Tibial nerve (tissue), 4 donors: ENCODE measurements at places on chromosomes 1 and 21. TPM values are rescaled to one million over a fixed set of nuclear protein-coding genes. Genes with fewer than 3 reads are reported as not detected.

DNA sequence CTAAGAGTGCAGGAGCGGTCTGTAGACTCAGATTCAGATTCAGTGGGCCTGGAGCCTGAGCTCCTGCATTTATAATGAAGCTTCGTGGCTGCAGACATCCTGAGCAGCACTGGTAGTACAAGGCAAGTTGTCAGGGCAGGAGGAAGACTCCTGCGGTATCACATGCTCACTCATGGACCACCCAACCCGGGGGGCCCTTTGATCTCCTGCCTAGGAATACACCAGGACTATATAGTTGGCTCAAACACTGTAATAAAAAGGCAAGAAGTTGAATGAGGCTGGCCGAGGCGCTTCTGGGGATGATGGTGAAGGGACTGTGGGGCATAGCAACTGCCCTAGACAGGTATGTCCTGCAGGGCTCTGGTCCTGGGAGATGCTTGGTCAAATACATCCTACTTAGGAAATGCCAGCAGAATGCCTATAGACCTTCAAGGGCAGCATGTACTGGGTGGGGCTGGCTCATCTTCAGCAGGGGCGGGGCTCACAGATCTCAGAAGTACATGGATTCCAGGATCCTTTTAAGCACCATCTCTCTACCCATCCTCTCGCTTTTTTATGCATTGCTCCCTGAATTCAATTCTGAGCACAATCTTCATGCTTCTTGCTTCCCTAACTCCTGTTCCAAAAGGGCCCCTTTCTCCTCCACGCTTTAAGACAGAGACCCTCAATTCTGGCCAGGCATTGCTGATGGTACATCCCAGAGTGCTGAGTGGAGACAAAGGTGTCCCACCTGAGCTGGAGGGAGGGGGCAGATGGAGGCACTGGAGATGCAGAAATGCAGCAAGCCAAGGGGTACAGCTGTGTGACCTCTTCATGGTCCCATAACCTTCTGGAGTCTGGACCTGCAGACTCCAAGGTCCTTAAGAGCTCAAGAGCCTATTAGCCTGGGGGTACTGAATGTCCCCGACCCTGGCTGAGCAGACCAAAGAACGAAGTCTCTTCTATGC lies 2.1 kb upstream of the RAP1GAP start:
- DNase-seq = no peak
- H3K27ac ChIP-seq = no peak overlapping the region
- H3K4me3 ChIP-seq = no peak overlapping the region
- peaks cover 23% of the 10 kb centered on the region for H3K4me1 ChIP-seq

DNA sequence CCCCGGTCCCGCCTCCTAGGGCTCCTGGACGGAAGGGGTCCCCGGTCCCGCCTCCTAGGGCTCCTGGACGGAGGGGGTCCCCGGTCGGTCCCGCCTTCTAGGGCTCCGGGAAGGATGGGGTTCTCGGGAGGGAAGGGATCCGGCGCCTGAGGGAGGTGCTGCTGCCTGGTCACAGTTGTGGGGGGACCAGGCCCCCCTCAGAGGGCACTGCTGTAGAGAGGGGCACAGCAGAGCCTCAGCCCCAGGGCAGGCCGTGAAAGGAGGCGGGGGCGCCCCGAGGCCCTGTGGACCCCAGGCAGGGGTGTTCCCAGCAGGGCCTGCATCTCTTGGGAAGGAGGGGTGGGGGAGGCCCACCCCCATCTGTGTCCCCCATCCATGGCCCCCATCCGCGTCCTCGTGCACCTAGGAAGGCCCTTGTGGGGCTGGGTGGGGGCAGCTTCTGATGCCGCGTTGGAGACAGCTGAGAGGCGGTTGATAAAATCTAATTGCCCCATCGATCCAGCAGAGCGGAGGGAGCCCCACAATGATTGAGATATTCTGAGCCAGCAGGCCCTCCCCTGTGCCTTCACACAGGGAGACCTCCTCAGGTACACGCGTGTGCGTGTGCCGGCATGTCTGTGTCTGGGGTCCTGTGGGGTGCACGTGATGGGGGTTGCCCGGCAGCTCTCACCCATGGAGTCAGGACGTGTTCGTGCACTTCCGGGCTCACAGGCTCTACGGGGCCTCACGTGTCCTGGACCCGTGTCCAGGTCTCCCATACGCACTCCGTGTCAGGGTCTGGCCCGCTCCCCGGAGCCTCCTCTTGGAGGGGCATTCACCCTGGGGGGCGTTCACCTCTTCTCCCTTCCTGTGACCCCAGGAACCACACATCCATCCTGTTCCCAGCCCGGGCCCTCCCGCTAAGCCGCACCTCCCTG lies 12.9 kb downstream of the SAMD11 start:
- H3K36me3 ChIP-seq = no peaks in the 10 kb centered on the region
- no peak for DNase-seq
- H3K27ac ChIP-seq = peak overlapping the region; percentile 49

GRCh38 chr1:160744199-160744851 lies 5.3 kb downstream of the SLAMF7 start:
- no peaks in the 10 kb centered on the region for H3K4me1 ChIP-seq
- H3K4me3 ChIP-seq = no peak overlapping the region
- no peaks in the 10 kb centered on the region for H3K27me3 ChIP-seq
- H3K27ac ChIP-seq = no peak overlapping the region

GRCh38 chr1:185769136-185769535 lies 34.9 kb downstream of the HMCN1 start:
- no peak overlapping the region for H3K27ac ChIP-seq
- H3K27me3 ChIP-seq = no peaks in the 10 kb centered on the region
- H3K36me3 ChIP-seq = no peaks in the 10 kb centered on the region
- H3K4me3 ChIP-seq = no peak overlapping the region
- no peak for DNase-seq

DNA sequence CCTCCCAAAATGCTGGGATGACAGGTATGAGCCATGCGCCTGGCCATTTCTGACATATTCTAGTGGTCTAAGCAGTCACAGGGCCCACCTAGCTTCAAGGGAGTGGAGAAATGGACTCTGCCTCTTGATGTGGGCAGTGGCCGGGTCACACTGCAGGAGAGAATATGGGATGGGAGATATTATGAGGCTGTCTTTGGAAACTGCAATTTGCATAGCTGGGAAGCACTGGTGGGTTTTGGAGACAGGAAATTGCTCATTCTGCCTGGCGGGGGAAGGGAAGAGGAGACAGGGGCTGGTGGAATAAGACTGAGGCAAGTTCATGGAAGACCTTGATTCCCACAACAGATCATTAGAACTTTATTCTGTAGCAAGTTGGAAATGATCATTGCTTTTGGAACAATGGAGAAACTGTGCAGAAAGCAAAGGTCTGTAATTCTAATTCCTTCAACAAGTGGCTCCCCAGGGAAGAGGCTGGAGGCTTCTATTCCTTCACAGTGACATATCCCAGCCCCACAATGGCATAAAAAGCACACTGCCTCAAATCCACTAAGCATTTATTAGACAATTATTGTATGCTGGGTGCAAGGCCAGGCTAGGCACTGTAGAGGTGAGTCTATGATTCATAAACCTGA lies 10.5 kb downstream of the NCMAP start:
- H3K27ac ChIP-seq = no peak overlapping the region
- DNase-seq = no peak
- H3K27me3 ChIP-seq = no peaks in the 10 kb centered on the region
- H3K36me3 ChIP-seq = no peaks in the 10 kb centered on the region
- H3K4me3 ChIP-seq = no peak overlapping the region
- no peaks in the 10 kb centered on the region for H3K4me1 ChIP-seq

GRCh38 chr1:34404804-34405203 lies 228.1 kb downstream of the C1orf94 start:
- no peak for DNase-seq
- no peaks in the 10 kb centered on the region for H3K27me3 ChIP-seq
- no peak overlapping the region for H3K27ac ChIP-seq
- no peaks in the 10 kb centered on the region for H3K36me3 ChIP-seq
- H3K4me1 ChIP-seq = no peaks in the 10 kb centered on the region
- H3K4me3 ChIP-seq = no peak overlapping the region

- H3K36me3 ChIP-seq = no peaks in the 10 kb centered on the region
- no peaks in the 10 kb centered on the region for H3K27me3 ChIP-seq
- H3K27ac ChIP-seq = no peak within 1 kb of the TSS
- H3K4me3 ChIP-seq = no peak within 1 kb of the TSS
These were observed at the start of gene OR10K2 for GRCh38 chr1:158426137-158426536. Gene OR10K2, minus strand, starts transcription at chr1:158426237. Its CDS starts 5,371 bp downstream, at chr1:158420866.

GRCh38 chr1:55472115-55472514 lies 257.0 kb upstream of the USP24 start:
- no peak for DNase-seq
- H3K27ac ChIP-seq = no peak overlapping the region

DNA sequence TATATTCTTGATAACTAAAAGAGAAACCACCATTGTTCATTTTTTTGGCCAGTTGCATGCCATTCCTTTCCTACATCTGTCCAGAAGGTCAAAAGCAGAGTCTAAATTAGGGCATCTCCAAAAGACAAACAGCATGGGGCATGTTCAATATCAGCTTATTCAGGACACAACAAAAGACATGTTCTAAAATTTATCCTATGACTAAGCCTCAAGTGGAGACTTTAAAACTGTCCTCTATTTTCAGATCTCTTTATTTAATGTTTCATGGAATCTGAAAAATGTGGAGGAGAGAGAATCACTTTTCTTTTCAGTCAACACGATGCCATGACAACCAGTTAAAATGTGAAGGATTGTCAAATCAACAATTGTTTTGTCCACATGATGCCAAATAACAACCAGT lies 303.4 kb upstream of the PRMT6 start:
- H3K4me1 ChIP-seq = no peaks in the 10 kb centered on the region
- no peak overlapping the region for H3K27ac ChIP-seq
- DNase-seq = no peak
- H3K4me3 ChIP-seq = no peak overlapping the region

The TAL1 gene
- total RNA-seq = 3.1 TPM

The SON gene
- total RNA-seq = 274 TPM

The TOR3A gene
- 72.1 TPM for total RNA-seq
